NCI-H1092 (cell line): ENCODE measurements at places on chromosomes 6 and 20.

DNA sequence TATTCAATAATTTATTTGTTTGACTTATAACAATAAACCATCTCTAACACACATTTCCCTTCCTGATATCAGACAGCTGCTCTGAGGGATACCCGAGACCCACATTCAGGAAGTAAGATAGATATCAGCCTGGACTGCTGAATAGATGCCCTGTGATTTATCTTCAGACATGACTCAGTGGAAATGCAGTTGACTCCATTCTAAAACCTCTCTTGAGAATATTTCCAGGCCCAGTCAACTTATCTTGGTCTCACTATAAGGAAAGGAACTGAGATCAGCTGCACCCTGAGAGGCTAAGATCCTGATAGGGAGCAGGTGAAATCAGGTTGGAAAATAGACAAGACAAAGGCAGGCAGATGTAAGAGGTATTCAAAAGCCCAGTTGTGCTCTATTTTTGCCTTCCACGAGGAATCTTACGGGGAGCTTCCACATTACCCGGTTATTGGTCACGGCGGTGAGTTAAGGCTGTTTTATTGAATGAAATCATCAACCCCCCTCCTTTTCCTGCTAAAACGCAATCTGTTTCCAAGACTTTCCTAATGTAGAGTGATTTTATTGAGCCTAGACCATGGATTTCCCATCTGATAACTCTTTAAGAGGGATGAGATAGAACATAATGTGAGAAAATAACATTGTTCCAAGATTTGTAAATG lies 25.5 kb downstream of the C6orf15 start:
- no peak for DNase-seq

GRCh38 chr20:42474646-42475045 lies 715.1 kb downstream of the PTPRT start:
- peak; percentile 59 for DNase-seq

GRCh38 chr6:92495242-92495641 lies 924.1 kb downstream of the EPHA7 start:
- DNase-seq = no peak

- DNase-seq = no peak
Measured at GRCh38 chr20:49661560-49662329, 51.9 kb downstream of the B4GALT5 start.

DNA sequence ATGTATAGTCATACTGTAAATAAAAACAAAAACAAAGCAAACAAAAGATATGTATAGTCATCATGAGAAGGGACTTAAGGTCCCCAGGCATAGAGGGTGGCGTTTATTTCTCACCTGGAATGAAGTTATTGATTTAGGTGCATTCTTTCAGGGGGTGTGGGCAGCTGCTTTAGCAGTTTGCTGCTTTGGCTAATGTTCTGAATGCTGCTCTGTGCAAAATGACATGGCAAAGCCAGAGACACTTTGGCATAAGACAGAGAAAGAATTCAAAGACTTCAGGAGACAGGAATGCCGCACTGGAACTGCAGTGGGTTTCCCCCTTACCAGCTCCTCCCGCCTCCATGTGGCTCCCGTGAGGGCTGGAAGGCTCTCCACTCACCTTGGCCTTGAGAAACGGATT lies 36.4 kb upstream of the NELFCD start:
- DNase-seq = no peak

- DNase-seq = no peak
Measured at GRCh38 chr6:6700407-6701270, 112.1 kb downstream of the LY86 start.

DNA sequence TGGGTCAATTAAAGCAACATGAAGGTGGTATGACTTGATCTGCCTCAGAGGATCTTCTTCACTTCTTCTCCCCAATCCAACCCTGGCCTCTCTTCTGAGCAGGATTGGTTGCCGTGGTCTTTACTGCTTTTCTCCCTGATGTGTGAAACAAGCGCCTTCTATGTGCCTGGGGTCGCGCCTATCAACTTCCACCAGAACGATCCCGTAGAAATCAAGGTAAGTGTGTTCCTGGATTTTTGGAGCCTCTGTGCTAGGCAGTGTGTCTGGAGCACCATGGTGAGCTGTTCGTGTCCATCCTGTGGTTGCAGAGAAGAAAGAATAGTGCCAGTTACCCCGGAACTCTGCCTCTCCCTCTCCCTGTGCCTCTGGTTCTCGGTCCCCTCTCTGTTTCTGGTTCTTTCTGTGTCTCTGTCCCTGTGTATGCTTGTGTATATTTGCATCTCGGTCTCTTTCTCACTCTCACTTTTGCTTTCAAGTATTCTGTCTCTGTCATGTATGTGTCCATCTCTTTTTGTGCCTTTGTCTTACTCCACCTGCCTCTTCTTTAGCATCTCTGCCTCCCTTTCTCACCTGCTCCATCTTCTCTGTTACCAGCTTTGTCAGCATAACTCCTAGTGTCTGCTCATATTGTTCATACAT lies 23.5 kb downstream of the TM9SF4 start:
- no peak for DNase-seq

- DNase-seq = no peak
Measured at GRCh38 chr6:42689371-42689770, 33.0 kb downstream of the PRPH2 start.

DNA sequence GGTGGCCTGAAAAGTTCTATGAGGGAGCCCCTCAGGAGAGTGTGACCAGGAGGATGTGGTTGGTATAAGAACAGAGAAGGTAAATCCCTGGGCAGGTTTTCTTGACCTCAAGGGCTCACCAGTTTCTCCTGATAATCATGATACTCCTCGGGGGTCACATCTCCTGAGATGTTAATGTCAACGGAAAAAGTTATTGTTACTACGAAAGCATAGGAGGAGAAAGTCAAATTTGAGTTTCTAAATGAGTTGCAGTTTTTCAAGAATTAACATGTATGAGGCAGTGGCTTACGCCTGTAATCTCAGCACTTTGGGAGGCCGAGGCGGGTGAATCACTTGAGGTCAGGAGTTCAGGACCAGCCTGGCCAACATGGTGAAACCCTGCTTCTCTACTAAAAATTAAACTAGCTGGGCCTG lies 23.4 kb downstream of the MGME1 start:
- no peak for DNase-seq

GRCh38 chr20:49863666-49864065 lies 51.0 kb downstream of the SLC9A8 start:
- DNase-seq = no peak
